ENCODE measurements at places on chromosomes 4 and X.

GRCh38 chr4:122673252-122673651 is 52.4 kb upstream of the IL21 start:
- DNase-seq, result no peak

DNA sequence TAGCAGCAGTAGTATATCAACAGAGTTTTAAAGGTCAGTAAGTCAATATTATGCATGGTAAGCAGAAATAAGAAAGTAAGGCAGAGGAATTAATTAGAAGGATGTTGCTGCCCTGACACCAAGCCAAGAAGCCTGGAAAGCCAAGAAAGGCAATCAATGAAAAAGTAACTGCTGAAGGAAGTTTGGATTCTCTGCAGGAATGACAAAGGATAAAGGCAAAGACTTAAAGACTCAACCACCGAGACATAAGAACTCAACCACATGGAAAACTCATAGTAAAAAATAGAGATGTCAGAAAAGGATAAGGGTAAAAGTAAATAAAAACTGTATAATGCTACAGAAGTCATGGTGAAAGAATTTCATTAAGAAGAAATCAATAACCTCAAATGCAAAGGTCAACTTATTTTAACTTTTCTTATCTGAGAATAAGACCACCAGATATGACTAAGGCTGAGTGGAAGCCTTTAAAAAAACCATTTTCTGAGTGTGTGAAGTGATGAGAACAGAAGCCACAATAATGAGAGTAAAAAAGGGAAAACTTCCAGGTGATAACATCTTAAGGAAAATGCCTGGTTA is 55.2 kb downstream of the NEK1 start:
- no peak for DNase-seq

DNA sequence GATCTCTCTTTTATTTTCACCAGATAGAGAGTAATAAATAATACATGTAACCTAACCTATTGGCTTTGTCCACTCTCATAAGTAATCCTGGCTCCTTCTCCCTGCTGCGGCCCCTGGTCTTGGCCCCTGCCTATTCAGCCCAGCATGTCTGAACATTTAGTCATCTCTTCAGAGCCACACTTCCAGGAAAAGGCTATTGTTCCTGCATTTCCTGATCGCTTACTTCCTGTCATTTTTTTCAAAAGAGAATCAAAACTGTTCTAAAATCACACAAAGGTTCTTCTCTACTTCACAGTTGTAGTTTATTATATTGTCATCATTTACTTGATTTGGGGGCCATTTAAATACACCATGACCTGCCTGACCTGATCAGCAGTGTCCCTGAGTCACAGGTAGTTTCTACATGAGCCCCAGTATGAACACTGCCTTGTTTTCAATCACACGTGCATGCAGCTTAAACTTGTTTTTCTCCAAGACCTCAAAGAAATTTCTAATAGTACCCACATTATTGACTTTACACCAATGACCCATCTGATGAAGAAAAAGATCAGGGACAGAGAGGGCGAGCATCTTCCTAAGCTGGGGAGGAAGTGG is 47.4 kb upstream of the KDR start:
- DNase-seq, result peak; percentile 38

- peak; percentile 94 for DNase-seq
These were observed 90.4 kb downstream of the PHEX start for GRCh38 chrX:22122510-22122909.

DNA sequence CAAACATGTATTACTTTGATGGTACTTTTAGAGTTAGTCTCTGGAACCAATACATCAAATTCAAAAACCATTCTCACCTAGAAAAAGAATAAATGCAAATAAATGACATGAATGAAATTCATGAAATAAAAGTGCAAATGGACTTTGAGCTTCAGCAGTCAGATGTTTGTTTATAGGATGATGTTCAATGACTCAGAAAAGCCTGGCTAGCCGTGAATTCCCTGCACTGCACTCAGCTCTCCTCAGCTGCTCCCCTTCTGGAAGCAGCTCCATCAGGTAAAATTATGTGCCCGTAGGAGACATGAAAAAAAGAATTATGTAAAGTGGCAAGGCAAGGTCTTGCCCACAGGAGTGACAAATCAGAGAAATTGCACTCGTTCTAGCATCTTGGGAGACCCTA is 390.6 kb downstream of the GPM6A start:
- DNase-seq, result peak; percentile 56

- no peak for DNase-seq
These were observed 26.5 kb upstream of the CHRNA9 start for GRCh38 chr4:40308528-40309122.

- DNase-seq, result no peak
These were observed 10.0 kb downstream of the FBXW7 start for GRCh38 chr4:152525878-152526277.

DNA sequence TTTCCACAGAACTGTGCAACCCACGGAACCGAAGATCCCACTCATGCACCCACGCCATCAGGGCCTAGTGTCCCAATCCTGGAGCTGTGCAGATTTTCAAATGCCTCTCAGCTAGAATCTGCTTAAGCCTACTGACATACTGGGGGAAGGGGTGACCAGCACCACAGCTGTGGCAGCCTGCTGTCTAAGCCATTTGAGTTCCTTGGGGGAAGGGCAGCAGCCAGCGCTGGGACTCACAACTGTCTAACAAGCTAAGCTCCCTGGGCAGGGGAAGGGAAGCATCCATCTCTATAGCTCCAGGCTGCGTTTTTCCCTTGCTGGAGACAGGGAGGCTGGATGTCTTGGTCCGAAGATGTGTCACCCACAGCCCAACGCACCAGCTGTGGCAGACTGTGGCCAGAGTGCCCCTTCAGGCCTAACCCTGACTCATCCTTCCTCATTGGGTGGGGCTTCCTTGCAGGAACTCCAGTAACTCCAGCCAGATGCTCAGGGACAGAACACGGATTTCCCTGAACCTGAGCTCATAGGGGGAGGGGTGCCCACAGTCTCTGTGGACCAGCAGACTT is 194.8 kb downstream of the CHRDL1 start:
- DNase-seq, result no peak

DNA sequence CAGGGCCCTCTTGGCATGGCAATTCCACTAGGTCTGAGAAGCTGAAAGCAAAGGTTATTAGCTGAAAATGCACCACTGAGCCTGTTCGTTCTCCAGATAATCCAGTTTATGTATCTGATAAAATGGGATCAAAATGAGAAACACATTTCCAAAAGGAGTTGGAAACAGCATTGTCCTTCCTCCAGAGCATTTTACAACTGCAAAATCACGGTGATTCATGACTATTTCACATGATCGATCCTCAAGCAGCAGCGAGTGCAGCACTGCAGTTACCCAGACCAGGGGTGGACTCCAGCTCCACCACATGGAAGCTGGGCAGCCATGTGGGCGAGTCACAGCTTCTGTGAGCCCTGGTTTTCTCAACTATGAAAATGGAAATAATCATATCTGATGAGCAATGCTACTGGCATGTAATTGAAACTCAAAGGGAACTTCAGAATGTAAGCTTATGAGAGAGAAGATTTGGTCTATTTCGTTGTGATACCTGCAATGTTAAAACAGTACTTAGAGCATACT is 78.7 kb upstream of the MSX1 start:
- peak; percentile 93 for DNase-seq

DNA sequence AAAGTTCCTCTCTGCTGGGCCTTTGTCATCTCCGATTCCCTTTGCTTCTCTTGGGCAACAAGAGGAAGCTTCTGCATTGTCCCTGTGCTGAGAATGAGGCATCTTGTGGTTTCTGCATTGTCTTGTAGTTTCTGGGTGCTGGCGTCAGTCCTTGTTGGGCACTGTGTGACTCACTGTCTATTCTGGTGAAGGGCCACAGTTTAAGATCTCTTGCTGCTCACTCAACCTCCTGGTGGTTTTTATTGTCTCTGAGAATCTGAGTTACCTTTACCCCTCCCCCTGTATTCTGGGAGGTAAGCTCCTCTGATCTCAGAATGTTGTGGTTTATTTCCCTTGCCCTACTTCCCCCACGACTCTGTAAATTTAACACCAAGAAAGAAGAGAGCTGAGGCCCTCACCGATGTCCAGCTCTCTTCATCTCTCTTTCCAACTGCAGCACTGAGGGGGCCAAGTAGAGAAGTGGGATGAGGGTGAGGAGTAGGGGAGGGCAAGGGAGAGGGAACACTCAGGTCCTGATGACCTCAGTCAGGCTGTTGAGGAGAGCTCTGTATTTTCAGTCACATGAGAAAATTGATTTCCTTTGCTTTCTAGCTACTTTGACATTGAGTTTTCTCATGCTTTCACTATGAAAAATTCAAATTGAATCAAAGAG is 441.6 kb upstream of the PITX2 start:
- peak; percentile 87 for DNase-seq

GRCh38 chr4:38565271-38566199 is 98.5 kb upstream of the KLF3 start:
- peak; percentile 88 for DNase-seq

DNA sequence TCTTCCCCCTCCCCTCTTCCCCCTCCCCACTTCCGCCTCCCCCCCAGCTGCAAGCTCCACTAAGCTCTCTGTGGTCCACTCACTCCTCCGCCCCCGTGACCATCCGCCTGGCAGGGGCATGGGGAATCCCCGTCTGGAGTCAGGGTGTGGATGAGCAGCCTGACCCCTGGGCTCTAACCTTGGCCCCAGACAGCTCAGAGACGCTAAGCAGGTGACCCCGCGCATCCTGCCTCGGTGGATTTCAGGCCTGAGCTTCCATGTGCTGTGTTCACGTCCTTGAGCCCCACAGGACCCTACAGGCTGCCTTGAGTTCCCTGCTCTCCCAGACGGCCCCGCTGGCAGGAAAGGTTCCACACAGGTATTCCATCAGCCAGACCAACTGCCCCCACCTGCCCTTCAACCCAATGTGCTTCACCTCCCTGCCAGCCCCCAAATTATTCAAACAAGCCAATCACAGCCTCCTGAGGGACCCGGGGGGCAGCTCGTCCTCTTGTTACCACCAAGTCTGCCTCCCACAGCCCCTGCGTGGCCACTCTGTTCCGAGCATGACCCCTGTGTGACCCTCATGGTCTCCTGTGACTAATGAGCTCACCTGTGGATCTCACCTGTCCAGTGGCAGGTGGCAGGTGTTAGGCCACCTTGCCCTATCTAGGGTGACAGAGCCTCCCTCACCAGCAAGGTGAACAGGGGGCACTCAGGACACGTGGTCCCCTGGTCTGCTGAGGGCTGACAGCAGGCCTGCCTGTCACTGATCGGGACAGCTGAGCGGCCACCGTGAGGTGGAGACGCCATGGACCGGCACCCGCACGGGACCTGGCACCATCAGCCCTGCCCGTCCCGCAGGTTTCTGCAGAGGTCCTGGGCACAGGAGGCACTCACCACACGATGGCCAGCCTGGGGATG is 73.2 kb upstream of the MXD4 start:
- DNase-seq, result no peak

DNA sequence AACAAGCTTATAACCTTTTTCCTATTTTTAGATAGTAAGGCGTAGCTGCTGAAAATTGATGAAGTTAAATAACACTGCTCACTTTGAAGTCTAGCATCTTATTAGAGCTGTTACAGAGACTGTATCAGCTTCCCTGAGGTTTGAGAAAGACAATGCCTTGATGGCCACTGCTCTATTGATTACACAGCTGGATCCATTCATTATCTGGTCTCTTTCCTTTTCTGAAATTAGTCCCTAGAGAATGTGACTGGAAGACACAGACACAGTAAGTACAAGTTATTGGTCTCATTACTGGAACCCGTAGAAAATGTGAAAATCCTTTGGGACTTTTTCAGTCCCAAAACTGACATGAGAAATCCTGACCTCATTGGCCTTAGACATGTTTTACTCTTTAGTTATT is 188.3 kb downstream of the NAF1 start:
- DNase-seq, result no peak

GRCh38 chrX:155718972-155719586 is 106.3 kb upstream of the TMLHE start:
- no peak for DNase-seq

GRCh38 chrX:3204606-3205005 is 141.8 kb downstream of the MXRA5 start:
- no peak for DNase-seq

- no peak for DNase-seq
These were observed 90.8 kb downstream of the SHOX start for GRCh38 chrX:721354-721753.

DNA sequence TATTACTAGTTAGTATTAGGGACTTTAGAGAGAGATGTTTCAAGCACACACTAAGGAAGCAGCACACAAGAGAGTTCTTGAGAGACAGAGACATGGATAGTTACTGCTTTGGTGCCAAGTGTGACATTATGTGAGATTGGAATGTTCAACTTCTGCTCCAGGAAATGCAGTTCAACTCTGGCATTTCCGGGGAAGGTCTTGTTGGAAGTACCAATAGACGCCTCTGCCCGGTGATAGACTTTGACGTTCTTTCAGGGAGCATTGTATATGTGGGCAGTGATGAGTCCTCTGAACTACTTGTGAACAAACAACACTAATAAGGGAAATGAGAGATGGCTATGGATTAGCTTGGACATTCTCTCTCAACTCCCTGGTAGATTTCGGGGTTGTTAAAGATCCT is 638.1 kb upstream of the BOD1L1 start:
- no peak for DNase-seq

DNA sequence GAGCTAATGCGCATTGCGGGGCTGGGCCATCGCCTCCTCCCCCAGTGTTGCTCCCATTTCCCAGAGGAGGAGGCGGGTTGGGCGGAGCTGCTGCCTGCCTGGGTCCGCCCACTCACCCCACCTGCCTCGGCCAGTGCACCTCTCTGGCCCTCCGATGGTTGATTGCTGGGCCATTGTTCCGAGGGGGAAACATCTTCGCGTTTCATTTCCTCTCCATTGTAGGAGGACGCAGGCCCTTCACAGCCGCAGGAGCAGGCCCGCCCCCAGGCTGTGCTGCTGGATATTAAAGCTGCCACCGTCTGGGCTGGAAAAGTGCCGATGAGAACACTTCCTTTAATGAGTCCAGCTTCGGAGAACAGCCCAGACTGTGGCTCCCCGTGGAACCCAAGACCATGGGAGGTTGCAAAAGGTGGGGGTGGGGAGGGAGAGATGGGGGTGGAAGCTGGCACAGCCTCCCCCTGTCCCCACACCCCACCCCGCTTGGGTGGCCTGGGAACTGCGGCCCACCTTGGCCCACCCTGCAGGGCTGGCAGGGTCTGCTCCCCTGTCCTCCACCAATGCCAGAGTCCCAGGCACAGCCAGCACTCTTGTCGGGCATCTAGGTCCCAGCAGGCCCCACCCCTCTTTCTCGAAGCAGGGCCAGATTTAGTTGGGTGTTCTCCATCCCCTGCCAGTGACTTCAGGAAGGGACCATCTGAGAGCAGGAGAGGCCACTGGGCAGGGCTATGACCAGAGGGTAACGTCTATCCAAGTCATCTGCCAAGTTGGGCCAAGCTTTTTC is 96.6 kb downstream of the ADRA2C start:
- DNase-seq, result no peak

GRCh38 chrX:19670321-19670750 is 155.0 kb upstream of the MAP3K15 start:
- peak; percentile 32 for DNase-seq

All from fibroblast of upper back skin (primary cell).